ENCODE measurements at places on chromosomes 3 and 15.

DNA sequence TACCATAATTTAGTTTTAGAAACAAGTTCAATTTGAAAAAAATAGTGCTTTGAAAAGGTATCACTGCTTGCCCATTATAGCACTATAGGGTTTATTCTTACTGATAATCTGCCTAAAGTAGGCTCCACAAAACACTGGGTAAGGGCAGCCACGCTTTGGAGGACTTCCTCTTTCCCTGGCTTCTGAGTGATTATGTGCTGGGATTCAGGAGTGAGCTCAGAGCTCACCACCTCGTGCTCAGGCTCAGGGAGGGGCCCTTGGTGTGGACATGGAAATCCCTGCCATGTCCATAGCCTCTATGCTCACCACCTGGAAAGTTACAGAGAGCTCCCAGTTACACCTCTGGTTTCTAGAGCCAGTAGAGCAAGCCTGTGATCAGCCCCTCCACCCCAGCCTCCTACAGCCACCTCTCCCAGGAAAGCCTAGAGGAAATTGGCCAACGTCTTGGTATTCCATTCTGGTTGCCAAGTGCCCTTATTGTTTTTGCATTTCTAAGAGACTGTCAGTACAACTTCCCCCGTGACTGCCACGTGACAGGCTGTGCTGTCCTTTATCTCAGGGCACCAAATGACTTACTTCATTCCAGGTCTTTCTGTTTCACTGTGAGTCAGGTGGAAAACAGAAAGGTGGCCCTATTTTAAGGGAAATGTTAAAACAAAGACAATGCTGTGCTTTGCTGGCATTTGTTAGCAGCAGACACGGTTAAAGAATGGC lies 316.0 kb downstream of the RORA start:
- DNase-seq: peak; percentile 24

DNA sequence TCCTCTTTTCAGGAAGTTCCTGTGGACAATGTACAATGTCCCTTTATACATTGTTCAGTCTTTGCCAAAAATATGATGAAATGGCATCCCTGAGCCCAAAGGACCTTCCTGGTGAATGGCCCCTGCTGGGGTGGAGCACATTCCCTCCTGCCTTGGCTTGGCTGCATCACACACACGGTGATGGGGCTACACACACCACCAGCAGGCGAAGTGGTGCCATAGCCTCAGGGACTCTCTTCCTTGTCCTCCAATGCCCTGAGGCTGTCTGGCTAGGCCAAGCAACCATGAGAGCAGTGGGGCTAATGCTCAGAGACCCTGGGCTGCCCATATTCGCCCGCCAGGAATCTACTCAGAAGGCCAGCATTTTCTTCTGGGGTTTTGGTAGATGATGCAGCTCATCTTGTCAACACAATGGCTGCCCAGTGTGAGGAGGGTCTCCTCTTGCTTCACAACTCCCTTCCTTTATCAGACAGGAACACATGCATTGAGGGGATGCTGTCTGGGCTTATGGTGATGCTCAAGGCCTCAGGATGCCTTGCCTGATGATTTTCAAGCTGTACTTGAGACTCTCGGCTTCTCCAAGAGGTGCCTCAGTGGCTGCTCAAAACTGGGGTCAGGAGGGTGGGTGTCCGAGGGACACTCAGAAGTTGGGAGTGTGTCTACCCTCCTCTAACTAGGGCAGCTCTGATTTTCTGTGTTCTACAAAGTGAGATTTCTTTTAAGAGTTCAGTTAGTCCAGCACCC lies 40.9 kb upstream of the EPHB1 start:
- peak; percentile 4 for DNase-seq

GRCh38 chr3:25177041-25177440 lies 251.0 kb upstream of the RARB start:
- DNase-seq: no peak

GRCh38 chr3:69499899-69500421 lies 114.1 kb upstream of the FRMD4B start:
- no peak for DNase-seq

GRCh38 chr3:125585595-125586223 lies 9.6 kb downstream of the OSBPL11 start:
- DNase-seq: peak; percentile 85

DNA sequence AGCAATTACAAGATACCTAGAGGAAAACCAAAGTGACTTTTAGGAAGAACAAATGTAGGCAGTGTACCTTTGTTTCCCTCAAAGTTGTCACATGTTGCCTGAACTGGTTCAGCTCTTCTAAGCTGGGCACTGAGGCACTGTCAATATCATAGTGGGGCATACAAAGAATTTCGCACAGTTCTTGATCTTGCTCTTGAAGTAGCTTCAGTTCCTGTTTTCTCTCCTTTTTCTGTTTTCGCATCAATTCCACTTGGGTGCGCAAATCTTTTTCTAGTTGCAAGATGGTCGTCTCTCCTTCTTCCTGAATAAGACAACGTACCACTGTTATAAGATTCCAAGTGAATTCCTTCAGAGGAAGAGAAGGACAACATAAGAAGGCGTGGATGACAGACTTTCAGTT lies 12.7 kb downstream of the PRC1 start:
- no peak for DNase-seq

GRCh38 chr3:134576426-134576825 lies 74.4 kb downstream of the KY start:
- no peak for DNase-seq

DNA sequence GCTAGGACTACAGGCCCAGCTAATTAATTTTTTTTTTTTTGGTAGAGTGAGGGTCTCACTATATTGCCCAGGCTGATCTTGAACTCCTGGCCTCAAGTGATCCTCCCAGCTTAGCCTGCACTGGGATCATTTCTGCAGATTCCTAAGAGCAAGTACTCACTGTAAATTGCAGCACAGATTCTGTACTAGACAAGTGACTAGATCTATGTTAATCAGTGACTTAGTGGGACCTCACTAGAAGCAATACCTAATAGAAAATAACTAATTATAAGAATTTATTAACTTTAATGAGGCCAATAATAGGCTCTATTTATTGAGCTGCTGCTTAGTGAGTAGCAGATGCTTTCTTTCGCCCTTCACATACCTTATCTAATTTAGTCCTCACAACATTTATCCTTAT lies 10.6 kb upstream of the UTS2B start:
- no peak for DNase-seq

DNA sequence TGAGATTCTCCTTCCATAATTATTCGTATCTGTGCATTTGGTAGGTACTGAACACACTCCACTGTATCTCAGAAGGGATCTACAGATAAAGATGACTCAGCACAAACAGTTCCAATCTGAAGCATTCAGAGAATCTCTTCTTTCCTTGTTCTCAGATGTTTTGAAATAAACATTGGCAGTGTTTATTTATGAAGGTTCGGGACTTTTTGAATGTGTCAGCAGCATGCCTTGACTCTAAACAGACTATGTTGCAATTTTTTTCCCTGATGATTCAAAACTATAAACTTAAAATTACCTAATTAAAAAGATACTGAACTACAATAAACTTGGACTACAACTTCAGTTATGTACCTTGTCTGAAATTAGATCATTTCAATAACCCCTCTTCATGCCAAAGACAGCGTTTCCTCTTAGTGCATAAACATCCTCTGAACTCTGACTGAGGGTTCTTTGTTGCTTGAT lies 612.9 kb upstream of the TBL1XR1 start:
- no peak for DNase-seq

- peak; percentile 26 for DNase-seq
These were observed 781 bp upstream of the CYP1A1 start for GRCh38 chr15:74725845-74726773.

- DNase-seq: no peak
These were observed 41.7 kb downstream of the SLCO2A1 start for GRCh38 chr3:133987948-133988484.

DNA sequence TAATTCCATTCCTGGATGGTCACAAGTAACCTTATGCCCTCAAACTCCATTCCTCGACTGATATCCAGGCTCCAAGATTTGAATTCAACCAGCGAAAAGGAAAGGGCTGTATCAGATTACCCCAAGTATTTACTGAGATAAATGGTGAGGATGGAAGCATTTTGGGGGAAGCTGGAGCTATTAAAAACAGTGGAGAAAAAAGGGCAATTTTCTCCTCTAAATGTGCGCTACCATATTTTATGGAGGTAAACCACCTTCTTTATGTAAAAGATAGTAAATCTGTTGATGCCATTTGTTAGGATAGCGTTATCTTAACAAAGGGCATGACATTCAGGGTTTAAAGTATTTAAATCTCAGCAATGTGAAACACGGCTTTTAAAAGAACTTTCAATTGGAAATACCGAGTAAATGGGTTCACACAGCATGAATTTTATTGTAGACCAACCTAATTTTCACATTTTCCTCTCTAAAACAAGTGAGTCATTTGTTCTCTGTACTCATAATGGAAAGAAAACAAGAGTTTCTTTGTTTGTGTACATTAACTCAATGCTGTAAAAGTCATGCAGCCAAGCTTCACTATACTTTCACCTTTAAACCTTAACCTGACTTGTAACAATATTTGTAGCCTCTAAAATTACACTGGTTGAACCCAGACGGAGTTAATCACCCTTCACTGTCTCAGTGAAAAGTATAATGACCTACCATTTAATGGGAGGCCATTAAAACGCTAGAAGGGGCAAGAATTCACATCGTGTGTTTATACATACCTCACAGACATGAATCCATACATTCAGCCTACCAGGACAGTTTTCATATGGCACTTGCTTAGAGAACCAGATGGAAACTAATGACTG lies 773.4 kb downstream of the ROBO1 start:
- DNase-seq: peak; percentile 79

- DNase-seq: no peak
These were observed 608.1 kb downstream of the SQOR start for GRCh38 chr15:46242935-46243334.

- DNase-seq: no peak
These were observed 13.9 kb downstream of the MAPKAPK3 start for GRCh38 chr3:50630877-50631276.

DNA sequence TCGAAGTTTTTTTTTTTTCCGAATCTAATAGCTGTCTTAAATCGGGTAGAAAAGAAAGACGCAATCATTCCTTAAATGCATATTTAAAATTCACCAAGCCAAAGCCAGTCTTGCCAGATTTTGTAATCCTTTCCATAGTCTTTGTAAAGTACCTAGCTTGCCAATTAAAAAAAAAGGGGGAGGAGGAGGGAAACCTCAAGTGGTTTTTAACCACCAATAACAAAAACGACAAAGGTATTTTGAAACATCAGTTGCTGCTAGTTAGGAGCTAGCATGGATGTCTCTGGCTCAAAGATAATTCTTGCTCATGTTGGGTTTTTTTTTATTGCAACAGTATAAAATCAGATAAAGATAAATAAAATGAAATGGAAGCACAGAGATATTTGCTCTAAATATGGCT lies 187.9 kb downstream of the MECOM start:
- no peak for DNase-seq

GRCh38 chr3:176097027-176097426 lies 1100.3 kb downstream of the TBL1XR1 start:
- no peak for DNase-seq

DNA sequence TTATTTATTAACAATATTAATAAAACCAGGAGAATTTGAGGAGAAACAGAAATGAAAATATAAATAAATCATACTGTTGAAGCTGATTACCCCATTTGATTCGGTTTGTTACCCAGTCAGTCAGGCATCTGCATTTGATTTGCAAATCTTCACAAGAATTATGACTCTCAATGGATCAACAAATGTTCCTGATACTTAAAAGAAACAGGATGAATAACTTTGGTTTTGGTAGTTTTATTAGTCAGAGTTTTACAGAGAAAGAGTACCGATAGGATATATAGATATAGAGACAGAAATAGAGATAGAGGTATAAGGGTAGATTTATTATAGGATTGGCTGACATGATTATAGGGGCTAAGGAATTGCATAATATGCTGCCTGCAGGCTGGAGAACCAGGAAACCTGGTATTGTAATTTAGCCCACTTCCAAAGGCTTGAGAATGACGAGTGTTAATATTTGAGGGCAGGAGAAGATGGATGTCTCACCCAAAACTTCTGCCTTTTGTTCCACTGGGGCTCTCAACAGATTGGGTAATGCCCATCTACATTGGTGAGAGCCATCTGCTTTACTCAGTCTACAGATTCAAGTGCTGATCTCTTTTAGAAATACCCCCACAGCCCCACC lies 241.6 kb upstream of the COL8A1 start:
- no peak for DNase-seq

GRCh38 chr3:48881006-48881405 lies 17.7 kb downstream of the SLC25A20 start:
- no peak for DNase-seq

GRCh38 chr3:11545186-11545851 lies 98.4 kb downstream of the VGLL4 start:
- DNase-seq: no peak

DNA sequence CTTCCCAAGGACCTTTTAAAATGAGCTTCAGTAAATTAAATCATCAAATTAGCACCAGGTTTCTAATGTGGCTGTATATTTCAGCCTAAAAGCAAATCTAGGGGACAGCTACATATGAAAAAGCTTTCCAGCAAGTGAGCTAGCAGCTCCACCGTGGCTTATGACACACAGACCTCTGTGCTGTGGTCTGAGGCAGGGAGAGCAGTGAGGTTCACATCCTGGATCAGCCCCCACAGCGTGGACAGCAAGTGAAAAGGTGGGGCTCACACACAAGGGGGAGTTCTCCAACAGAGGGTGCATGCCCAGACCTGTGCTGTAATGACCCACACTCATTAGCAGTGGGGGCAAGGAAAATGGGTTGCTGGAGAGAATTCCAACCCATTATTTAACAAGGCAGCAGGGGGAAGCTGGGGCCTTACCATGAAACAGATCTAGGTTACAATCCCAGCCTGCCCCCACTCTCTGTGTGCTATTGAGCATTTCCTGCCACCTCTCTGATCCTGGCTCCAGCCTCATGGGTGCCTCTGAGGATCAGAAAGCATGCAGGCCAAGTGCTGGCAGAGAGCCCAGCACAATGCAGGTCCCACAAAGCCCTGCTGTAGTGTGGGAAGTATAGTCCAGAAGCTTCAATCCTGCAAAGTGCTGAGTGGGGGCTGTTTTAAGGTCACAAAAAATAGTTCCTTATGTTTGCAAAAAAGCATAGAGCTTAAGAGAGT lies 48.2 kb downstream of the RASGRF1 start:
- DNase-seq: no peak

DNA sequence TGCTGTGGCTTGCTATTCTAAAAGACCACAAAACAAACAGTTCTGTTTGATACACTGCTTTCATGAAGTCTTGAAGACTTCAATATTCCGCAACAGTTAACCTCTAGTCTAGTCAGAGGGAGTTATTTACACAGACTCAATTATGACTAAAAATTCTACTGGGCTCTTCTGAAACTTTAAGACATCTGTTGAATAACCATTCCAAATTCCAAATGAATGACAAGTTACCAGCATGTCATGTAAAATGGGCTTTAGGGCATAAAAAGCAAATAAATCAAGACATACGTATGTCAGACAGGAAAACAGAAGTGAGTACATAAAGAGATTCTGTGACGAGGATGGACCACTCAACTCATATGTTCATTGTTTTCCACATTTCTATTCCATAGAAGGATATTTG lies 93.9 kb downstream of the PLOD2 start:
- no peak for DNase-seq

- DNase-seq: peak; percentile 65
These were observed 583 bp upstream of the C3orf49 start for GRCh38 chr3:63818282-63819150.

GRCh38 chr15:65091946-65092770 lies 15.6 kb downstream of the KBTBD13 start:
- no peak for DNase-seq

- DNase-seq: no peak
These were observed 30.8 kb downstream of the GALNT15 start for GRCh38 chr3:16205156-16205870.
